Upper lobe of right lung (tissue), 1 donor: ENCODE measurements at places on chromosomes 1 and 21. TPM values are rescaled to one million over a fixed set of nuclear protein-coding genes. Genes with fewer than 3 reads are reported as not detected.
A peak's percentile ranks its signal among the peaks of the same experiment; 100 is the strongest.

The CFHR5 gene
- total RNA-seq: not detected

DNA sequence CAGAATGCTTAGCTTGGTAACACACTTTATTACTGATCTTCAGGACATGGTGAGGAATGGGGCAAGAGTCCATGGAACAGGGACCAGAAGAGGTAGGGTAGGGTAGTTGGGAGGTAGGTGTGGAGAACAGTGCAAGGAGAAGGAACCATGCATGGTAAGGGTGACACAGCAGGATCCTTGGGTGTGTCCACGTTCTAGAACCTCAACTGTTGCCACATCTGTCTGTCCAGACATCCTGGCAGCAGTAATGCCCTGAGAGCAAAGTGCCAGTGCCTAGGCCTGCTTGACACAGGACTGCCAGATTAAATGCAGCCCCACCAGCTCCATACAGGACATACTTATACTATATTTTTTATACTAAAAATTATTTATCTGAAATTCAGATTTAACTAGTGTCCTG, 13.9 kb downstream of the DMAP1 start:
- no peak overlapping the region for H3K4me3 ChIP-seq
- H3K27ac ChIP-seq: no peak overlapping the region
- H3K36me3 ChIP-seq: peaks cover 8% of the 10 kb centered on the region
- no peaks in the 10 kb centered on the region for H3K4me1 ChIP-seq
- H3K27me3 ChIP-seq: no peaks in the 10 kb centered on the region

DNA sequence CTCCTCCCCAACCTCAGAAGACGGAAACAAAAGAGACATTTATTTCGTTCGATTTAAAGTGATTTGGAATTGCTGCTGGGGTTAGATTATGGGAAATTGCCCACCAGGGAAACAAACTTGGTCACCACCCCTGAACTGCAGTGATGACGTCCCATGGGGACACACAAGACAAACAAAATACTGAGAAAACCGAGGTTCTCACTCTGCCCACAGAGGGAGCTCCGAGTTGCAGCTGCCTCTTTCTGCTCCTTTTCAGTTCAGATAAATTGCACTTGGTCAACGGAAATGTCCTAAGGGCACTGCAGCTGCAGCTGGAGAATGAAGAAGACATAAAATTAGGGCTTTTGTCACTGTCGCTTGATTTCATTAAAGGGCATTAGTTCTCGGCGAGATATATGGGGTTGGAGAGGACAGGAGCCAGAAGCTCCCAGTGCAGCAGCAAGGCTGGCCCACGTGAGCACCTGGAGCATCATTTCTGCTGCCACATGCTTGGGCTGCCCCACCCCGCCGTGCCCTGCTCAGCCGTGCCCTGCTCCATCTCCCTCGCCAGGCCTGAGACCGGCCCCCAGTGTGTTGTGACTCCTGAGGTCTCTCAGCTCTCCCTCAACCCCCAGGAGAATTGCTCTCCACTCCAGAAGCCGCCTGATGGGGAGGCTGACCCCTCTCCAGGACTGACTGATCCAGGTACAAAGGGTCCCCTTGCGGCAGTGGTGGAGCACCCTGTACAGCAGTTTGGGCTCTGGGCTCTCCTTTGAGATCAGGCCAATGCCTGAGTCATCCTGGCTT, 231.7 kb upstream of the AJAP1 start:
- no peaks in the 10 kb centered on the region for H3K4me1 ChIP-seq
- no peaks in the 10 kb centered on the region for H3K27me3 ChIP-seq
- no peaks in the 10 kb centered on the region for H3K36me3 ChIP-seq
- H3K27ac ChIP-seq: no peak overlapping the region
- no peak overlapping the region for H3K4me3 ChIP-seq

DNA sequence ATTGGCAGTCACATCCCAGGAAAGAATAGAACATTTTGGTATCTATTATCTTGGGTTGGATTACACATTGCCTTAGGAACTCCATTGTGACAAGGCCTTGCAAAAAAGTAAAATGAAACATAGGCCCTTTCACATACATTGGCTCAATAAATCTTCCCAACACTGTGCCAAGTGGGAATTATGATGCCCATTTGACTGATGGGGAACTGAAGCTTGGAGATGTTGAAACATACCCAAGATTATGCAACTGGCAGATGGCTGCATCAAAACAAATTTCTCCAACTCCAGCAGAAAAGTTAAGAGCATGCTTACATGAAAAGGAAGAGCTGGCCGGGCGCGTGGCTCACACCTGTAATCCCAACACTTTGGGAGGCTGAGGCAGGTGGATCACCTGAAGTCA, 26.9 kb downstream of the PLEKHO1 start:
- no peak overlapping the region for H3K4me3 ChIP-seq
- no peaks in the 10 kb centered on the region for H3K27me3 ChIP-seq
- no peak for DNase-seq
- no peak overlapping the region for H3K27ac ChIP-seq

The TAL1 gene
- 18.3 TPM for total RNA-seq

DNA sequence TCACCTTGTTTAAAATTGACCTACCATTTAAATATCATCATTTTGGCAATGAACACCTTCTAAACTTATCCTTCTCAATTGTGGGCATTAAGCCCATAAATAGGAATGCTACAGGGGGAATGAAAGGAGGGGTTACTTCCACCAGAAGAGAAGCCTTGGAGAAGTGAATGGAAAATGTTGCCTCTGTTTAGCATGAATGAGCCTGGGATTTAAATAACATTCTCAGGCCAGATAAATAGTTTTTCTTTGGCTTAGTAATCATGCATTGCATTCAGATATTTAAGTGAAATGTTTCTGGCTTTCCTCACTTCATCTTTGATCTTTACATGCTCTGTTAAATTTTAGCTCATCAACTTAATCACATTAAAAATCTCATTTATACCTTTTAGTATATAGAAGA, 284.3 kb upstream of the FMN2 start:
- no peak overlapping the region for H3K27ac ChIP-seq
- no peaks in the 10 kb centered on the region for H3K36me3 ChIP-seq
- no peaks in the 10 kb centered on the region for H3K4me1 ChIP-seq
- no peak for DNase-seq

DNA sequence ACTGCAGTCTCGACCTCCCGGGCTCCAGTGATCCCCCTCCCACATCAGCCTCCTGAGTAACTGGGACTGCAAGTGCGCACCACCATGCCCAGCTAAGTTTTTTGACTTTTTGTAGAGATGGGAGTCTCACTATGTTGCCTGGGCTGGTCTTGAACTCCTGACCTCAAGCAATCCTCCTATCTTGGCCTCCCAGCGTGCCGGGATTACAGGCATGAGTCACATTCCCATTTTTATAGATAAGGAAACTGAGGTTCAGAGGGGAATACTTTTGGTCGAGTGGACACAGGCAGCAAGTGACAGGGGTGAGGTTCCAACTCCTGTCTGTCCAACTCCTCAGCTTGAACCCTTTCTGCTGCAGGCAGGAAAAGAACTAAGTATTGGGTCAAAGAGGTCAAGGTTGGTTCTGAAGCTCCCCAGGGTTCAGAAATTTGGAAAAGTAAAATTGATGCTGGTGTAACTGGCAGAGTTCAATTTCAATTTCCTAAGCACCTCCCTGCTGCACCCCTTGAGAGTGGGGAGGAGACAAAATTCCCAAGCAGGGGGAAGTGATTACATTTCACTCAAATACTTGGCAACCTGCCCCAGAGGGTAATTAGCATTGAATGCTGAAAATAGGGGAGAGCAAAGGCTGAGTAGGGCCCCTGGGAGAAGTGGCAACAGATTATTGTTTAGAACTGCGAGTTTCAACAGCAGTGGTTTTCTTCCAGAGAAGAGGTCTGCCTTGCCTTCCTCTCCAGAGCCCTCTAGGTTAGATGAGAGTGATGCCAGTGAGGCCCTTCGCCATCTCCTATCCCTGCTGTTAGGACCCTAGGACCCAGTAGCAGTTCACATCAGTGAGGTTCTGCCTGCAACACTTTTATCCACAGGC, 17.5 kb upstream of the ALPL start:
- no peak overlapping the region for H3K4me3 ChIP-seq
- no peak for DNase-seq
- H3K27ac ChIP-seq: no peak overlapping the region
- no peaks in the 10 kb centered on the region for H3K36me3 ChIP-seq

GRCh38 chr1:243710467-243710866, 139.6 kb downstream of the AKT3 start:
- no peak for DNase-seq
- no peaks in the 10 kb centered on the region for H3K36me3 ChIP-seq
- no peak overlapping the region for H3K27ac ChIP-seq
- H3K4me1 ChIP-seq: no peaks in the 10 kb centered on the region

- peaks cover 17% of the 10 kb centered on the region for H3K36me3 ChIP-seq
- DNase-seq: no peak
- H3K27me3 ChIP-seq: no peaks in the 10 kb centered on the region
Observed at GRCh38 chr1:84653130-84653677, 37.1 kb downstream of the SSX2IP start.

The S100B gene
- 4.5 TPM for total RNA-seq

The SPRTN gene
- 9.6 TPM for total RNA-seq

The AJAP1 gene
- 0.52 TPM for total RNA-seq

DNA sequence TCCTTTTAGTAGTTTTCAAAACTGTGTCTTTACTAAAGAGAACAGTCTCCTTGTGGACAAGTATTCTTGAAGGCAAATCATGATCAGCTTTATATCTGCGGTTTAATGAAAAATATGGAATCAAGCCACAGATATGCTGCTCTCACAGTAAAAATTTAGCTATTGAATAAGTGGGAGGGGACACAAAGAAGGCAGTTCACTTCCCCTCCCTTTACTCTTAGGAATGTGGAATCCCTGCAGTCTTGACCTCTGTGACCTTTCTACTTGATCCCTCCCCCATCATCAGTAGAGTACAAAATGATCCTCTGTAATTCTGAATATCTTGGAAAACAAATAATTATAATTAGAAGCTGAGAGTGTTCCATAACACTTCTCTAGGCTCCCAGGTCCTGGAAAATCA, 136.7 kb upstream of the HOOK1 start:
- no peaks in the 10 kb centered on the region for H3K36me3 ChIP-seq
- DNase-seq: no peak
- peaks cover 51% of the 10 kb centered on the region for H3K4me1 ChIP-seq
- peak overlapping the region; percentile 9 for H3K27ac ChIP-seq
- H3K4me3 ChIP-seq: no peak overlapping the region
- no peaks in the 10 kb centered on the region for H3K27me3 ChIP-seq

DNA sequence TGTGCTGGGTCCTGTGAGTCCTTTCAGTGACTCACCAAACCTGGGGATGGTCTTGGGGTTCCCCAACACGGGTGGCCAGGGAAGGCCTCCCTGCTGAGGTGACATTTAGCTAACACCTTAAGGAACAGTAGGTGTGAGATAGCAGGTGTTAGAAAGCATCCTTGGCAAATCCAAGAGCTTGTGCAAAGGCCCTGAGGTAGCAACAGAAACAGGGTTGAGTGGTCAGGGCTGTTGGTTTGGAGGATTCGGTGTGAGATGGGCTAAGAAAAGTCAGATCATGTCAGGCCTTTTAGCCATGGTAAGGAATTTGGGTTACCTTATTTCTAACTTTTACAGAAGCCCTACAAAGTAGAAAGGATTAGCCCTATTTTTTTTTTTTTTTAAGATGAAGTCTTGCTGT, 343.0 kb downstream of the CAMTA1 start:
- no peaks in the 10 kb centered on the region for H3K4me1 ChIP-seq
- H3K36me3 ChIP-seq: no peaks in the 10 kb centered on the region
- no peak overlapping the region for H3K27ac ChIP-seq
- no peak for DNase-seq

GRCh38 chr1:7948960-7949359, 8.3 kb upstream of the TNFRSF9 start:
- H3K27me3 ChIP-seq: no peaks in the 10 kb centered on the region
- no peak for DNase-seq
- no peaks in the 10 kb centered on the region for H3K36me3 ChIP-seq
- H3K27ac ChIP-seq: no peak overlapping the region

- DNase-seq: no peak
- H3K36me3 ChIP-seq: no peaks in the 10 kb centered on the region
- H3K27me3 ChIP-seq: no peaks in the 10 kb centered on the region
- H3K4me1 ChIP-seq: no peaks in the 10 kb centered on the region
Observed at GRCh38 chr1:177210071-177210470, 39.3 kb downstream of the BRINP2 start.

- no peak for DNase-seq
- H3K27me3 ChIP-seq: no peaks in the 10 kb centered on the region
- no peak overlapping the region for H3K27ac ChIP-seq
Observed at GRCh38 chr1:195663549-195664280, 944.5 kb downstream of the KCNT2 start.

GRCh38 chr1:28898405-28898881, 15.9 kb upstream of the EPB41 start:
- peak overlapping the region; percentile 17 for H3K27ac ChIP-seq
- peaks cover 9% of the 10 kb centered on the region for H3K36me3 ChIP-seq
- H3K27me3 ChIP-seq: no peaks in the 10 kb centered on the region
- no peak for DNase-seq

The OR2L8 gene
- not detected for total RNA-seq

DNA sequence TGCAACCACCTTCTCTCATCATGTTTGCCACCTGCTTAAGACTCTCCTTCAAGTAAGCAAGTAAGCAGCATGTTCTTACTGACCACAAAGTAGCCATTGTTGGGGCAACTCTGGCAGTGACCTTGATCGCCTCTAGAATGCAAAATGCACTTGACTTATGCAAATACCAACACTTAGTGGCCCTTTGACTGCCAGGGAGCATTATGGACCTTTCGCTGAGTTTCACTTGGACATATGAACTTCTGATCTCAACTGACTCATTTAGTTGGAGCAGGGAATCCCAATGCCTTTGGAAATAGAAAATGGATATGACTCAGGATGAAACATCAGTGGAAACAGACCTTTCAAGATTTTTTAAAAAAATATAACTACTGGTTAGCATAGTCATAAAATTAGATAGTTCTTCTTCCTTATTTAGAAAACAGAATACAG, 6.1 kb upstream of the PLA2G5 start:
- no peaks in the 10 kb centered on the region for H3K36me3 ChIP-seq
- H3K4me1 ChIP-seq: peaks cover 9% of the 10 kb centered on the region
- no peak overlapping the region for H3K27ac ChIP-seq

The MAP3K21 gene
- 9.1 TPM for total RNA-seq

DNA sequence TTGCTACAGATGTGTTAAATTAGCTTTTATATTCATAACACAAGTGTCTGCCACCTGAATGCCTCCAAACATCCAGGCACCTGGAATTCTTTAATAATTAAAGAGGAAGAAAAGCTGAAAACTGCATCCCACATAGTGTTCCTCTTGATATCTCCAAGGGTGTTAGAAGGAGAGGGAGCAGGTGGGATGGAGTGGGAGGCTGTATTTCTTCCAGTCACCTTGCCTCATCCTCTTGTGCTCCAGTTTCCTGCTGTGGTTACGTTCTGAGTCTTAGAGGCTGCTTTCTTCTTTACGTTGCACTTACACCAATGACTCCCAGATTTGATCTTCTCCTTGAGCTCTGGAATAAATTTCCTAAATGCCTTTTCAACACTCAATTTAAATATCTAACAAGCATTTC, 230.3 kb upstream of the LYPLAL1 start:
- no peak overlapping the region for H3K27ac ChIP-seq
- no peaks in the 10 kb centered on the region for H3K27me3 ChIP-seq
- no peak overlapping the region for H3K4me3 ChIP-seq

DNA sequence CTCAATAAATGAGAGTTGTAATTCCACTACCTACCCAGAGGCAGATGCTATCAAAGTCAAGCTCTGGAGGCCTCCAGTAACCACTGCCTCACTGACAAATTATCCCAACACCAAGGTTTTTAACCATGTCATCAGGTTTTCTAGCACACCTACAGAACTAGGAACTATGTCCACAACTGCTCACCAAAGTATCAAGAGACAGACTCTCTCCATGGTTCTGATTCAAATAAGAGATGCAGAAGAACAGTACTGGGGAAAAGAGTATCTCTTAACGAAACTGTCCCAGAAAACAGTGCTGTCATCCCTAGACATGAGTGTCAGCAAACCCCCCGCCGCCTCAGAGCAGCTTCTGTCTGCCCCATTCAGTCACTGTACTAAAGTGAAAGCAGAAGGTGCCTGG, 301.7 kb downstream of the OMA1 start:
- H3K27ac ChIP-seq: no peak overlapping the region
- DNase-seq: no peak
- no peaks in the 10 kb centered on the region for H3K4me1 ChIP-seq
- no peak overlapping the region for H3K4me3 ChIP-seq
- no peaks in the 10 kb centered on the region for H3K36me3 ChIP-seq

The PYHIN1 gene
- total RNA-seq: 2.6 TPM
